ENCODE measurements at places on chromosomes 4 and X.
A peak's percentile ranks its signal among the peaks of the same experiment; 100 is the strongest.

GRCh38 chrX:123835661-123836371, 24.0 kb upstream of the XIAP start:
- peak; percentile 38 for DNase-seq

DNA sequence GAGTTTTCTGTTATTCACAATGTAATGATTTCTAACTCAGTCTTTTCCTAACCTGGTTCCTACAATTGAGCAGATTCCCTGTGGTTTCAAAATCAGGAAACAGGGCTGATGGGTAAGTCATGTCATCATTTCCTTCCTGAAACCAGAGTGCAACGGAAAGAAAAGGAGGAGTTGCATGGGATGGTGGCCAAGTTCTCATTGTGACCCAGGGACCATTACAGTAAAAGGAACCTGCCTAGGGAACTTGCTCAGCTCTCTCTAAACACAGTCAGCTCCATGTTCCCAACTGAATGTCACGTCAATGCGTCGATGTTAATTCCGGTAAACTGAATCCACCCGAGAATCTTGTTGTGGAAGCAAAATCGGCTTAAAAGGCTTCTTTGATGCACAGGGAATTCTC, 51.2 kb downstream of the LGI2 start:
- DNase-seq = no peak

GRCh38 chr4:90113881-90114457, 13.2 kb upstream of the CCSER1 start:
- no peak for DNase-seq

GRCh38 chrX:134780908-134781307, 122.6 kb upstream of the PLAC1 start:
- DNase-seq = no peak

GRCh38 chr4:37533286-37534033, 152.7 kb downstream of the RELL1 start:
- no peak for DNase-seq

GRCh38 chr4:8761167-8761823, 110.3 kb downstream of the HMX1 start:
- DNase-seq = no peak

DNA sequence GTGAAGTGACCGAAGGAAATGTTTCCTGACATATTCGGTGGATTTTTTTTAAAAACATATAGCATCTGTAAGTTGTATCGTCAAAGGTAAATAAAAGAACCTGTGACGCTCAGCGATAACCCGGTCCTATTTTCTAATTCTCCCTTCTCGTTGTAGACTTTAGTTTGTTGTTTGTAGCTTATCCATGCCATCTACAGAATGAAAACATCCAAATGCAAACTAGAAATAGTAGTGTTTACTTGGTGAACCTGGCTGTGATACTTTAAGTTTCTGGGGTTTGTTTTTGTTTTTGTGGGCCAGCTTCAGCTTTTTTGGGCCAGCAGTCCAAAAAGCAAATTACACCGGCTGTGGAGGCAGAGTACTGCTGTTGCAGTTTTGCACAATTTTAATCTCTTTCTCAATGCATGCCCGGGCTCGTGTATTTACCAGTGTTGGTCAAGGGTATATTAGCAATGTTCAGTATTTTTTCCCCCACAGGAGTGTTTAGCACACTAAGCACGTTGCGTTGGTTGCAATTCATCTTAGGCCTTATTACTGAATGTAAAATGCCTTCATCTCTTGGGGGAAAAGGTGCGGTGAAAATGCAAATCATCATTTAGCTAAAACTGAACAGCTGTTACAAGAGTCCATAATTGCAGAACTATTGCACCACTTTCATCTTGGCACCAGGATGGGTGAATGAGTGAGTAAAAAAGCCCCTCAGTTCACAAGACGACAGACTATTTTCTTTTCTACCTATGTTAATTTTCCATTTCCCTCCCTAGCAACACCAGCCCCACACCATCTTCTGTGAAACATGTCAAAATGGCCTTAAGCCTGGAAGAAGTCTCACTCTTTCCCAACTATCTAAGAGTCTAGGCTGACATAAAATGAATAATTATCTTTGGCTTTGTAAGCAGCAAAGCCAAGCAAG, 1.7 kb upstream of the CNOT6L start:
- peak; percentile 3 for DNase-seq

GRCh38 chrX:16882169-16882568, 12.0 kb upstream of the RBBP7 start:
- no peak for DNase-seq

GRCh38 chr4:56245547-56246232, 141.6 kb downstream of the AASDH start:
- no peak for DNase-seq

DNA sequence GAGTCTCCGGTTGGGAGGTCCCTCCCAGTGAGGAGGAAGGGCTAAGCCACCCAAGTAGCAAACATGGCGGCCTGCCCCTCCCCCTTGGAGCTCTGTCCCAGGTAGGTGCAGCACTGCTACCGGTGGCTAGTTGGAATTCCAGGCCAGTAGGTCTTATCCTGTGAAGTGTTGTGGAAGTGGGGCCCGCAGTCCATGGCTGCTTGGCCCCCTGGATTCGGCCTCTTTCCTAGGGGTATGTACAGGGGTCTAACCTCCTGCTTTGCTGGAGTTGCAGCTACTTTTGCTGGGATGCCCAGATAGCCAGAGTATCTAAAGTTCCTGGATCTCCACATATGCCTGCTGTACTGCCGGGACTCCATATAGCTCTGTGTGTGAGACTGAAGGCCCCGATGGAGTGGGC, 9.9 kb upstream of the TMSB15C start:
- no peak for DNase-seq

- no peak for DNase-seq
Observed at GRCh38 chrX:38080808-38081207, 74.5 kb downstream of the SYTL5 start.

DNA sequence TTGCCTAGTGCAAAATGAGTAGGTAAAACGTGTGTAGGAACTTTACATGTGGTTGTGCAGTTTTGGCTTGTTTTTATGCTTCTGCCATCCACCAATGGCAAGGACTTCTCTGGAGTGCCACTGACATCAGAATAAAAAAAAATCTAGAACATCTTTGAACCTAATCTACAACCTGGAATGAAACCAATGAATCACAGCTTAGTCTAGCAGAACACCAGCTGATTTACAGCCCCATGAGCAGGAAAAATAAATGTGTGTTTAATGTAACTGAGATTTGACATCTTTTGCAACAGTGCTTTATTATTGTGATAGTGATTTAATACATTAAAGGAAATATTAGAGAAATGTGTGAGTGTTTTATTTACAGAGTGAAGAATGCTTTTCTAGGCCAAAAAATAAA, 995.1 kb downstream of the PCDH7 start:
- DNase-seq = no peak

- no peak for DNase-seq
Observed at GRCh38 chrX:100208076-100208475, 202.0 kb downstream of the PCDH19 start.

DNA sequence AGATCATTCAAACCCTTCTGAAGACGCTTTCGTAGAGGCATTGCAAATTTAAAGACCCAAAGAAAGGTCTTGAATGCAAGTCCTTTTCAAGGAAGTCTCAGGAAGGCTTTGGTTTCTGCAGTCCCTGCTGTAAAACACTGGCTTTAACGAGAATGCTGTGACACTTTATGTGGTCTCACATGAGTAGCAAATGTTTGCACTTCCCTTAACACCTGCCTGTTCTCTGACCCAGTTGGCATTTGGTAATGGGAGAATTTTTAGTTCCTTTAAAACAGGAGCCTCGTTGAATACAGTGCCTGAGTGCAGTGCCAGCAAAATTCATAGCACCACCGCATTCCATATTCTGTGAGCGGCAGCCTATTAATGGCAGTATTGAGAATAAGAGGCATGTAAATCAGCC, 330.5 kb upstream of the PRKX start:
- no peak for DNase-seq

GRCh38 chrX:55709735-55710134, 7.8 kb upstream of the RRAGB start:
- DNase-seq = no peak

DNA sequence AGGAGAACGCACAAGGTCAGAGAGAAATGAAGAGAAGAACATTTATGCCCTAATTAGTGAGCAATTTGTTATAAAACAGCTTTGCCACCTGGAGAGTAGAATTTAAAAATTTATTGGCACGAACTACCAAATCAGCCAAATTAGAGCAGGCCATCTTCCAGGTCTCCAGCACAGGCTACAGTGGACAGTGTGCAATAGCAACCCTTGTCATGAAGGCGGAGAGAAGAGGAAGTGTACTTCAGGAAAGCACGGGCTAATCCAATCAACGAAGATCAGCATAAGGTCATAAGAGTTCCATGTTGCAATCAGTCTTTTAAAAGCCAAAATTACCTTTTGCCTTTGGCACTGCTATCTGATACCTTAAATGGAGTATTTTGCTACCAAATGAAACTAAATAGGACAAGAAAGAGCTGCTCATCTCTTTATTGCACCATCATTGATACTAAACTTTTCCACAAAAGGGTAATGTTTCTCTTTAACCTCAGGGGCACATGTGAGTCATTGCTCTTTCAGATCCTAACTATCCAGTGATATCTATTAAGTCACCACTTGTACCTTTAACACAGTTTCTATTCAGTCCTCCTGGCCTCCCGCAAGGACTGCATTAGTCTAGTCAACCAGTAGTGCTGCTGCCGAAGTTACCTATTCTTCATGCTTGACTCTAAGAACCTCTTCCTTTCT, 19.9 kb downstream of the ANK2 start:
- DNase-seq = no peak

- peak; percentile 13 for DNase-seq
Observed at GRCh38 chr4:25401066-25401465, 24.0 kb downstream of the ANAPC4 start.

DNA sequence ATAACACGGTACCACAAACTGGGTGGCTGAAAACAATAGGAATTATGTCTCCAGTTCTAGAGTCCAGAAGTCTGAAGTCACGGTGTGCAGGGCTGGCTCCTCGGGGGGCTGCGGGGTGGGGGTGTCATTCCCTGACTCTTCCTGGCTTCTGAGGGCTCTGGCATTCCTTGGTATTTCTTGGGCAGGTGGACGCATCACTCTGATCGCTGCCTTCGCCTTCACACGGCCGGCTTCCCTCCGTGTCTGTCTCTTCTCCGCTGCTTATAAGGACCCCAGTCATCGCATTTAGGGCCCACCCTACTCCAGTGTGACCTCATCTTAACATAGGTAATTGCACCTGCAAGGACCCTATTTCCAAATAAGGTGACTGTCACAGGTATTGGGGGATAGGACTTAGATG, 134.6 kb downstream of the CPZ start:
- DNase-seq = no peak

GRCh38 chrX:10033375-10034007, 66.3 kb downstream of the CLDN34 start:
- no peak for DNase-seq

- no peak for DNase-seq
Observed at GRCh38 chr4:108160741-108161352, 7.9 kb downstream of the LEF1 start.

GRCh38 chrX:148670277-148670676, 169.9 kb downstream of the AFF2 start:
- DNase-seq = no peak

GRCh38 chr4:118957722-118958445, 69.2 kb downstream of the SYNPO2 start:
- DNase-seq = no peak
